Fibroblast of upper back skin (primary cell): ENCODE measurements at places on chromosomes 4 and X.

- no peak for DNase-seq
These were observed 616 bp upstream of the KLHL34 start for GRCh38 chrX:21658746-21659145.

GRCh38 chr4:73895201-73896175 lies 26.3 kb downstream of the CXCL1 start:
- DNase-seq = peak; percentile 72

DNA sequence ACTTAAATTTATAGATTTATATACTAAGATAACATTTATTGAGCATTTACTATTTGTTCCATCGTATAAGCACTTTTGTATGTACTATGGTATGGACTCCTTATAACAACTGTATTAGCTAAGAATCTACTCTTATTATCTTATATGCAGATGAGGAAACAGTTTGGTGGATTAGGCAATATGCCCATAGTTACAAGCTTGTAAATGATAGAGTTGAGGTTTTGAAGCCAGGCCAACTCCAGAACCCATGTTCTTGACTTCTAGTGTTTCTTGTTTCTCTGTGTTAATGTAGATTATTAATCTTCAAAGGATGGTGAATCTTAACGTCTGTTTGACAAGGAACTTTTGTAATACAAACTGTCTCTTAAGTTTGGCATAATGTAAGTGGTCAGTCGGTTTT lies 71.3 kb downstream of the STIM2 start:
- DNase-seq = no peak

DNA sequence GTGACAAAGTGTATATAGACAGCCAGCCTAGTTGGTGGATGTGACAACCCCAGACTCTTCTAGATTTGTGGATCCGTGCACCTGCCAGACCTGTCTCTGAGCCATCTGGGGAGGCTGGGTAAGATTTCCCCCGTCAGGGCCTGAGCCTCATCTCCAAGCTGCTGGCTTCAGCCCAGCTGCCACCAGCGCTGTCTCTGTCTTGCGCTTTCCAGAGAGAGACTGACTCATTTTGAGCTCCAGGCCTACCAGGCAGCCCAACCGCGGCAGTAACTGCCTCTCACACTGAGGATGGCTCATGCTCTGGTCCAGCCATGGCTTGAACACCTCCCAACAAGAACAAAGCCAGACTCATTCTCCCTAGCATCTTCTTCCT lies 26.4 kb downstream of the NOP14 start:
- DNase-seq = no peak

GRCh38 chr4:63275491-63275890 lies 1133.8 kb downstream of the TECRL start:
- DNase-seq = no peak

DNA sequence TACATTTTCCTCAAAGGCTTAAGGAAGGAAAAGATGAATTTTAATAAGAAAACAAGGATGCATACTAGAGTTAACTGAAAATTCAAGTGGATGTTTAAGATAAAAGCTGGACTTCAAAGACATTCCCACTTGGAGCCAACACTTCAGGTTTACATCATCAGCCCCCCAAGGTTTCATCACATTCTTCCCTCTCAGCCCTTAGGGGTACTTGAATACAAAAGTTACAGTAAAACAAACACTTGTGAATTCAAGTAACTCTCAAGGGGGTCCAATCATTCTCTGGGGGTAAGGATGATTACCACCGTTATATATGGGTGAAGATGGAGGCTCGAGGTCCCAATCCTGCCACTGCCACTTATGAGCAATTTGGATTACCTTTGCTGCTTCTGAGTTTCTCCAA lies 36.1 kb downstream of the STARD8 start:
- no peak for DNase-seq

- peak; percentile 54 for DNase-seq
These were observed 238.9 kb downstream of the SLC7A11 start for GRCh38 chr4:138003248-138003647.

GRCh38 chr4:51906167-51906958 lies 63.4 kb downstream of the DCUN1D4 start:
- no peak for DNase-seq

GRCh38 chr4:15992167-15992485 lies 29.2 kb upstream of the FGFBP2 start:
- no peak for DNase-seq

- DNase-seq = no peak
These were observed 84.3 kb upstream of the AFF2 start for GRCh38 chrX:148416142-148416541.

DNA sequence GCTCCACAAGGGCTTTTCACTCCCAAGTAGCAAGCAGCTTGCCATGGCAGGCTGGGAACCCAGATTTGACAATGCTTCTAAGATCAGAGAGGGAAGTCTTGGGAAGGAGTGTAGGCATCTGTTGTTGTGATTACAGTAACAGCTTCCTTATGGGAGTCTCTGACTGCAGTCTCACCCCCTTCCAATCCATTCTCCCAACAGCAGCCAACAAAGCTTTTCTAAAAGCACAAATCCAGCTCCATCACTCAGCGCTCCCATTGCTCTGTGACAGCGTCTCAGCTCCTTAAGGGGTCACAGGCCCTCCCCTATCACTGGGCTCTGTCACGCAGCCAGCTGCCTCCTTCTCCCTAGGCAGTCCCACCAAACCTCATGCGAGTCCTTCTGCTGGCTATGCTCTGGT lies 7.1 kb downstream of the IGFBP7 start:
- no peak for DNase-seq

GRCh38 chr4:123846561-123846960 lies 450.0 kb downstream of the SPRY1 start:
- no peak for DNase-seq

GRCh38 chr4:27017623-27018022 lies 157.0 kb downstream of the STIM2 start:
- no peak for DNase-seq

- no peak for DNase-seq
These were observed 399.7 kb downstream of the PABPC4L start for GRCh38 chr4:133801883-133802282.

- no peak for DNase-seq
These were observed 73.1 kb downstream of the TIGD2 start for GRCh38 chr4:89184407-89184806.

DNA sequence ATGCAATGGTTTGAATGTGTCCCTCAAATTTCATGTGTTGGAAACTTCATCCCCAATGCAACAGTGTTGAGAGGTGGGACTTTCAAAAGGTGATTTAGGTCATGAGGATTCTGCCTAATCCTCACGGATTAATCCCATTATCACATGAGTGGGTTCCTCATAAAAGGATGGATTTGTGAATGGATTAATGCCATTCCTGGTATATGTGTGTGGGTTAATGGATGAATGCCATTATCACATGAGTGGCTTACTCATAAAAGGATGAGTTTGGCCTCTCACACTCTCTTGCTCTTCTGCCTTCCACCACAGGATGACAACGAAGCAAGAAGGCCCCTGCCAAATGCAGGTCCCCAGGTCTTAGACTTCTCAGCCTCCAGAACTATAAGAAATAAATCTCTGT lies 30.5 kb upstream of the NEUROG2 start:
- no peak for DNase-seq

DNA sequence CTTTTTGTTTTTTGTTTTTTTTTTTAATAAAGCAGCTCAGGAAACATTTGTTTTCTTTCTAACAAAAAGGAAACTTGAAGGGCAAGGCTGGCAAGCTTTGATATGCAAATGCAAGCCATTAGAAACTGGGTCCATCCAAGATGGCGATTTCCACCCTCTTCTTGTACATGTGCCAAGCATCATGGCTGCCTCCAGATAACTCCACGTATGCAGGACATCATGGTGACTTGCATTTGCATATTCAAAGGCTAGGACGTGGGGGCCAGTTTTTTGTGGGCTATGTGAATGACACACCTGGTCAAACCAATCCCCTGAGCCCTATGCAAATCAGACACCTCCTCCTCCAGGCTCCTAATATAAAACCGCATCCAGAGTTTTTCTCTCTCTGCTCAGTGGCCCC lies 692.6 kb downstream of the FAM133A start:
- DNase-seq = no peak

DNA sequence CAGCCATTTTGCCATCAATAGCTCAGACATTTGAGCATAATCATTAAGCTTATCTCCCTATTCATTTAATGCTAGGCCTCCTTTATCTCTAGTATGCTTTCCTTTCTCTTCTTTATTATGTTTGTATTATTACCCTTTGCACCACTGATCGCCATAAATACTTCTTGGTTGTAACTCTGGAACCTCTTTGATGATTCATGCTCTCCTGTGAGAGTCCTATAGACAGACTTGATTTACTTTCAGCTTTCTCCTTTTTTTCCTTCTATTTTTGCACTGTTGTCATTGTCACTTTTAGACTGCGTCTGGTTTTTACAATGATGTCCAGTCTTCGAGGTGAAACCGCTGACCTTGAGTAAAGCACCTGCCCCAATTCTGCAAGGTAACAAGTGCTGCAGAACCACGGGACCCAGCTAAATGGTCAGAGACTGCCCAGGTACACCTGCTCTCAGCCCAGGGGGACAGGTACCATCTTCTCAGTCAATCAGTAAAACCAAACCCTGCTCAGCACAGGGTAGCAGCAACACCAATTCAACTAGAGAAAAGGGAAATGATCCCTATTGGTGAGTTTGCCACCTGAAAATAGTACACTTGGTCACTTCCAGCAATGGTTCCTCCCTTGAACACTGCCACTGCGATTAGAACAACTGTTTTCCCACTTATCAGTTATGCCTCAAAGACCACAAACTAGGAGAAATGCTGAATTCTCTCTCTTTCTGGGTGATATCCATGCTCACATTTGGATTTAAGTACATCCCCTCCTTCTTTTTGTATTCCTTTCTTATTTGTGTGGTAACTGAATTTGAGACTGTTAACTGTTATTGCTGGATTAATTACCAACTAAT lies 125.1 kb downstream of the MAML3 start:
- no peak for DNase-seq

DNA sequence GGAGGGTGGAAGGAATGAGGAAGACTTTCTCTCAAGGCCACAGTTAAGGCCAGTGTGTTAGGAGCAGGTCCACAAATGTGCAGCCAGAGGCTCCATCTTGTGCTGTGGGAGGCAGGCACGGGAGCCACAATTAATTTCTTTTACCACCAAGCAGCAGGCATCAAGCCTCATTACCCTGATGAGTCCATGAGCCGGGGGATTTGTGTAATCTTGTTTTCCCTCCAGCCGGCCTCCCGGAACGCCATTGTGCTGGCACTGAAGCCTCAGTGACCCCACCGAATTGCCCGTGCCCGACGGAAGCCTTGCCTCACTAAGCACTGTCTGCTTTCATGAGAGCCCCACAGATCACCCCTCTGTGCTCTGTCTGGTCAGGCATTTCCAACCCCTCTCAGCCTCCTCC lies 154.7 kb upstream of the STX18 start:
- no peak for DNase-seq

DNA sequence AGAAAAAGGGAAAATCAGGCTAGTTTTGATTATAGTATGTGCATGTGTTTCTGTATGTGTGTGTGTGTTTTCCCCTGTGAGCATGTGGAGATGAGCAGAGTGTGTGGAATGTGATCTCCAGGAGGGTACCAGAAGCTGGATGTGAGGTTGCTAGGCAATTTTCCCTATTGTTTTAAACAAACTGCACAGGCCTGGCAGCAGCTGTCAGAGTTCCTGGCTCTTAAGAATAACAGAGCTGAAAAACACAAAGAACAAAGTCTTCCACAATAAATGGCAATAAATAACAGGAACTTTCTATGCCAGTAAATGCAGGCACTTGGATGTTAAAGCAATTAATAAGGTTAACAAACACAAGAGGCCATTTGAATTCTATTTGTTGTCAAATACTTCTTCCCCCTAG lies 344.6 kb upstream of the CTSO start:
- peak; percentile 97 for DNase-seq

- no peak for DNase-seq
These were observed 1443.4 kb upstream of the TENM3 start for GRCh38 chr4:180799798-180800197.

DNA sequence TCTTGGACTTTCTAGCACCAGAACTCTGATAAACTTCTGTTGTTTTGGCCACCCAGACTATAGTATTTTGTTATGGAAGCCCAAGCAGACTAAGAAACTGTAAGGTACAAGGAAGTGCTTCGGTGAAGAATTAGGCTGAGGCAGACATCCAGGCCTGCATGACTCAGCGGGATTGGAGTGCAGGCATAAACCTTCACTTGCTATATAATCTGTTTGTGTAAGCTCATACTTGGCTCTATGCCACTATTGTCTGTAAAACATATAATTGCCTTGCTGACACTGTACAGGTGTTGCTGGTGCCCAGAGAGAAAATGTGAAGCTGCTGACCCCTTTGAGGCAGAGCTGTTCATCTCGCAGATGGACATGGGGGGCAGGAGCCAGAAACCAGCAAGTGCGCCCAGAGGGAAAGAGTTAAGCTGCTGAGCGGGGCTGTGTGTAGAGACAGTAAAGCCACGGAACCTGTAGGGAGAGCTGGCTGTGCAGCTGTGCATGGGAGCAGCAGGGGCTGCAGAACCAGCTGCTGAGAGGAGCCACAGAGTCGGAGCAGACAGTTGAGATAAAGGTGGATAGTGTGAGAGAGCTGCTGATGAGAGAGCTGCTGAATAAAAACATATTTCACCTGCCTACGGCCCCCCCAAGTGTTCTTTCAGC lies 96.2 kb downstream of the RBM46 start:
- peak; percentile 15 for DNase-seq

GRCh38 chrX:129534816-129535578 lies 5.1 kb upstream of the OCRL start:
- DNase-seq = peak; percentile 38

DNA sequence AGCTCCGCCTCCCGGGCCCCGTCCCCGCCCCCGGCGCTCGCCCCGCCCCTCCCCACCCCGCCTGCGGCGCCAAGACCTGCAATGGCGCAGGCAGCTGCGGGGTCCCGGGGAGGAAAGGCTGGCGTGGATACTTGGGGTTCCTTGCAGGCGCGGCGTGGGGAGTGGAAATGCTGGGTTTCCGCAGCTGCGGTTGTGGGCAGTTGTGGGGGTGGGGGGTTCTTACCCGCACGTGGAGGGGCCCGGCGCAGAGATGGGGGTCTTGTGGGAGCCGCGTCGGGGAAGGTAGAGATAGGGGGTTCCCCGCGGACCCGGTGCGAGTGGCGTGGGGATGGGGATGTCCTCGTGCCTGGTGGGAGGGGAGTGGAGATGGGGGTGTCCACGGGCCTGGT lies 680 bp upstream of the ASMTL start:
- no peak for DNase-seq

- DNase-seq = peak; percentile 70
These were observed 362.2 kb downstream of the PDGFC start for GRCh38 chr4:156609421-156609820.

GRCh38 chr4:156598138-156598681 lies 373.4 kb downstream of the PDGFC start:
- DNase-seq = peak; percentile 62

- DNase-seq = no peak
These were observed 2.9 kb downstream of the HPGDS start for GRCh38 chr4:94339779-94340178.

GRCh38 chrX:24271262-24271661 lies 42.6 kb downstream of the SUPT20HL2 start:
- no peak for DNase-seq

DNA sequence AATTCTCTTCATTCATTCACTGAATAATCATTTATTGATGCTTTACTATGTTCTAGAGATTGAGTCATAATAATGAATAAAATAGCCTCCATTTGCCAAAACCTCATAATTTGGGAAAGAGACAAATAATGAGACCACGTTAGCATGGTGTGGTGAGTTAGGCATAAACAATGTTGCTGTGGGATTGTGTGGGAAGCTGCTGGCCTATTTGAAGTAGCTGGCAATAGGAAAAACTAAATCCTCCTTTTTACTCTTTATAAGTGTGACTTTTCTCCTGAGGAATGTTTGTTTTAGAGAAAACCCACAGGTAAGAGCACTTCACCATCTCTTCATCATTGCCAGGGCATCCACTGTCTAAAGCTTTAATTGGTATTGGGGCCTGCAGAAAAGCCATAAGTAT lies 95.3 kb downstream of the AREG start:
- peak; percentile 70 for DNase-seq

- peak; percentile 91 for DNase-seq
These were observed 1.4 kb upstream of the VEGFC start for GRCh38 chr4:176794151-176794550.
